ENCODE measurements at places on chromosomes 6 and 20.

GRCh38 chr6:129767776-129768485 is 58.0 kb upstream of the ARHGAP18 start:
- no peak for DNase-seq

DNA sequence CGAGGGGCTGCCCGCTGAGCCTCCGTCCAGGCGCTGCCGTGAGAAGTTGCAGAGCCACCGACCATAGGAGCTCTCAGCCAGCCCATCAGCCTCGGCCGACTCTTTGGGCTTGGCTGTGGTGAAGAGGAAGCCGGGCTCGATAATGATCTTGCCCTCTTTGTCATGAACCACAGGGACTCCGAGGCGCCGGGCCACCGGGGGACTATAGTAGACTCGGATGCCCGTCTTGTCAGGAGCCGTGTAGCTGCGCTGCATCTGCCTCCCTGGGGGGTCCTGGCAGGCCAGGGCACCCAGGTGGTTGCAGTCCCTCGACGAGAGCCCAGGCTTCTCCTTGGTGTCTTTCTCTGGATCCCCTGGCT is 20.5 kb upstream of the DSN1 start:
- no peak for DNase-seq

DNA sequence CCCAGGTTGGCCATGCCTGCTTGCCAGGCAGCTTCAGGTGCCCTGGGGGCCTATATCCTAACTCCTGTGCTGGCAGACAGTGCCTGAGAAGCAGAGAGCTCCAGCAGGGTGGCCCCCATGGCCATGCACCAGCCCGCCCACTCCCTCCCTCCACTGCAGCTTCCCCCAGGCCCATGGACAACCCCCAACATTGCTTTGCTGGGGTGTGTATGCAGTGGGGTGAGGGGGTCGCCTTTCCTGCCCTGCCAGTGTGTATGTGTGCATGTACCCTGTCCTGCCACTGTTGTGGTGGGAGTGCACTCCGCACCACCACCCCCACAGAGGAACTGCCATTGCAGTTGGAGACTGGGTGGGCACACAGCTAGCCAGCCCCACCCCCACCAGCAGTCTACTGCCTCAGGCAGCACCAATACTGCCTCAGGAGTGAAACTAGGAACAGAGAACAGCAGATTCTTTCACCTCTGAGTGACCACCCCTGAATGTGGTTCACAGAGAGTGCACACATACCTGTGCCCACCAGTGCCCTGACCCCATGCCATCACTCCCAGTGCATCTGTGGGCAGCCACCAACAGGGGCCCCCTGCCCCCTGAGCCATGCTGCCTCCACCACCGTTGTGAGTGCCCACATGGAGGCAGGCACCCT is 151.1 kb downstream of the LRRC1 start:
- DNase-seq: no peak

DNA sequence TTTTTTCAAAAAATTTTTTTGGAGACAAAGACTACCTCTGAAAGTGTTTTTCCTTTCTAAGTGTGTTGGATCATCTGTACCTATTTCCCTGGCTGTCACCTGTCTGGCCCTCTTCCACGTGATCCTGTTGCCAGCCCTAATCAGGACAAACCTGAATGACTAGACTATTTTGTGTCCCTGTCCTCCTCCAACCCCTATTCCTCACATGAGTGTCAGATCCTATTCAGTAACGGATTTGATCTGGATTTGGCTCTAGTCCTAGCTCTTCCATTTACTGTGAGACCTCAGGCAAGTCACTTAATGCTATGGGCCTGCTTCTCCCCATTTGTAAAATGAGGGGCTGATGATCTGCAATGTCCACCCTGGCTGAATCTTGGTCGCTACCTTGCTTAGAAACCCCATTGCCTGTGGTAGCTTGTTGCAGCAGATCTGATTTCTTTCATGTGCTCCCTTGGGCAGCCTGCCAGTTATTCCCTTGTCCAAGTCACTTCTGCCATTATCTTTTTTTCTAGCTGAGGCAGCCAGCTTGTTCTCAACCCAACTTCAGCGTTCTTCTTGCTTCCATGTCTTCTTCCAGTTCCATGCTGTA is 4.8 kb downstream of the PHF20 start:
- no peak for DNase-seq

GRCh38 chr6:11018225-11018624 is 25.9 kb downstream of the ELOVL2 start:
- DNase-seq: no peak

DNA sequence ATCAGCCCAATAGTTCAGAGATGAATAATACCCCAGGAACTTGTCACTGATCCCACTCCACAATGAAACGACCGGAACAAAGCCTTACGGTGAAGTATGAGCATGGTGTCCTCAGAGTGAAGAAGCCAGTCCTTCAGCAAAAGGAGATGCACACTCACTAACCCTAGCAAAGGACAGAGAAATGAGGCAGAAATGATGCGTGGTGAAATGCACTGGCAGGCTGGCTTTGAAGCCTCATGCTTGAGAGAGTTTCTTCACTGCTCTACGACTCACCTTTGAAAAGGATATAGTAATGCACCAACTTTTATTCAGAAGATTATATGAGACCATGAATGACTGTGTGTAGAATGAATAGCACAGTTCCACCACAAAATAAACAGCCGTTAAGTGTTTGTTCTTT is 74.8 kb downstream of the PHACTR1 start:
- DNase-seq: no peak

DNA sequence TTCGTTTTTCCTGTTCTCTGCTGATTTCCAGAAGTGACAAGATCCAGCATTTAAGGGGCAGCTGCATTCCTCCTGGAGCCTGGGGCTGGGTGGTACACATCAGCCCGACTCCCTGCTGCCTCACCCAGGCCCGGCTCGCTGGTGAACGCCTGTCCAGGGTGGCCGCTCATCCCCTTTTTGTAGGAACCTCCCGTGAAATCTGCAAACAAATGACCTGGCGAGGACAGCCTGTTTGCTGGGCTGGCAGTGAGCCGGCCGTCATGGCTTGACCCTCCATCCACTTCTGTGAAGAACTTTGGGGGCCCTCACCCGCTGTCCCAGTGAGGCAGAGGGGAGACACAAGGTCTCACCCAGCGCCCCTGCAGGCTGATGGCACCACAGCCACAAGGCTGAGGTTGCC is 39.0 kb downstream of the PYGB start:
- DNase-seq: no peak

GRCh38 chr20:32021091-32021490 is 10.9 kb downstream of the CCM2L start:
- no peak for DNase-seq

- no peak for DNase-seq
Measured at GRCh38 chr20:38165966-38166702, 1.1 kb upstream of the TGM2 start.

- DNase-seq: no peak
Measured at GRCh38 chr20:5180933-5181332, 54.1 kb downstream of the CDS2 start.

- DNase-seq: no peak
Measured at GRCh38 chr6:156954191-156954590, 177.0 kb downstream of the ARID1B start.

DNA sequence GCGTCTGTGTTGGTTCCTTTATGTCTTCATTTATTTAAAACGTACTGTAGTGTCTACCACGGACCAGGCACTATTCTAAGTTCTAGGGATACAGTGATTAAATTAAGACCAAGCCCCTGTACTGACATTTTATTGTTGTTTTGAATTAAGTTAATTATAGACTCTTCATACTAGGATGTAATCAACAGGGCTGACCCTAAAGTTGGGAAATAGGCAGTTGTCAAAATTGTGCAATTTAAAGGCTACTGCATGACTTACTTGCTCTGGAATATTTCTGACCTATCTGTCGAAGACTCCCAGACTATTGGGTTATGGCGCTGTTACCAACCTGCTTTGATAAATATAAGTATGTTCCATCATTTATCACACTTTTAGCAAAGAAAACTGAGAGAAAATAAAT is 6.7 kb downstream of the MYO6 start:
- no peak for DNase-seq

GRCh38 chr6:56840467-56841380 is 114.2 kb upstream of the BEND6 start:
- DNase-seq: no peak

DNA sequence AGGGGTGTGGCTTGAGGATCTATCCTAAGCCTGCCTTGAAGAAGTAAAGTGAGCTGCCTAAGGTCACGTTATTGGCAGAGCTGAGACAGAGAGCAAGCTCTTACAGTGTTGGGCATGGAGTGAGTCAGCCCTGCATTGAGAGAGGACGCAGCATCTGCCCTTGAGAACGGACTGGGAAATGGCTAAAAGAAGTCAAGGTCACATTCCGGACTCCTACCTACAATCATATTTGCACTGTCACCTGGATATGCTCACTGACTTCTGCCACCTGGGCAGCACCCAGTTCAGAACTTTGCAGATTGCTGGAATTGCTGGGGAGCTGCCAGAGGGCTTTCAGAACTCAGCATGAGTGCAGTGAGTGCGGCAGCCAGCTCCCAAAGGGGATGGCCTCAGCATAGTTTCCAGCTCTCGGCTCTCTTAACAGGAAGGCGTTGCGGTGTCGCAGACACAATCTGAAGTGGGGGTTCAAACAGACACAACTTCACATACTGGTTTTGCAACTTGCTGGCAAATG is 199.3 kb upstream of the SGK1 start:
- no peak for DNase-seq

GRCh38 chr6:123127807-123128206 is 131.8 kb downstream of the CLVS2 start:
- DNase-seq: no peak

- DNase-seq: peak; percentile 58
Measured at GRCh38 chr20:21395666-21396598, 1.4 kb downstream of the NKX2-4 start.

DNA sequence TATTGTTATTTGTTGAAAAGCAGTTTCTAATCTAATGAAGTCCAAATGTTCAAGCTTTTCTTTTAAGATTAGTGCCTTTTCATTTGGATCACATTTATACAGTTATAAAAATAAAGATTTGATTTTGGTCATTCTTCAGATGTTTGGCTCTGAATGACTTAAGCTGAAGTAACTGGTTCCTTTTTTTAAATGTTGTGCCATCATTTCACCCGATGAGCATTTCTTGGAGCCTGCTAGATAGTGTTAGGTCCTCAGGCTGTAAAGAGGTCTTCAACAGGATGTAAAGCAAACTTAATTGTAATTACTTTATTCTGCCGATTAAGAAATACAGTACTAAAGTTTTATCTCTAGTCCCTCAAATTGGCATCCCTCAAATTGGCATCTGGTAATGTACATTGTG is 41.2 kb upstream of the ASIP start:
- DNase-seq: no peak

DNA sequence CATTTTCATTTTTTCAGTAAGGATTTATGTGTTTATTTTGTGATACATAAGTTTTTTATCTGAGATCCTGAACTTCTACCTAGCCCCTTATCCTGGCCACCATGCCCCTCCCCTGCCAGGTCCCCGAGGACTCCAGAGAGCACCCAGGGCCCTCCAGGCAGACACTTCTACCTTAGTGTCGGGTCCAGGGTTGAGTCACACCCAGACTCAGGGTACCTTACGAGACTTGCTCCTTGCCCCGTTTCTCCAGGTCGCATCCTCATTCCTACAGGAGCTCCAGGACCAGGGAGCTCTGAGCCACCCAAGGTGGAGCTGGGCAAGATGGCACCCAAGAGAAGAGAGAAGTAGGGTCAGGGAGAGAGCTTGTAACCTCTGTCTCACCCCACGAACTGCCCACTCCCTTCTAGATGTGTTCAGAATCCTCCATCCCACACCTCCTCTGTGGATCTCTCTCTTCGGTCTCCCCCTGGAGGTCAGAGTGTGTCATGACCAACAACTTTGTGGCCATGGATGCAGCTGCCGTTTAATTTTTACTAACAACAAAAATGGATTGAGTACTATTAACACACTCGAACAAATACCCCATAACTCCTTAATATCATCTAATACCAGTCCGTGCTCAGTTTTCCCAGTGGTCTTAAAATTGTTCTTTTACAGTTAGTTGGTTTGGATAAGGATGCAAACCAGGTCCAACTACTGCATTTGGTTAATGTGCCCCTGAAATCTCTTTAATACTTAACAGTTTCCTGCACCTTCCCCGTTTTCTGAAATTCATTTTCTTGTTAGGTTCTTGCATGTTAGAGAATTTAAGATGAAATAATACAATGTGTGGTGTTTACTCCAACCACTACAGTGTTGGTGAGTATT is 130.6 kb upstream of the INSM1 start:
- peak; percentile 72 for DNase-seq

GRCh38 chr20:32532246-32532645 is 52.9 kb downstream of the NOL4L start:
- no peak for DNase-seq

- DNase-seq: no peak
Measured at GRCh38 chr6:21603082-21603952, 9.8 kb downstream of the SOX4 start.

DNA sequence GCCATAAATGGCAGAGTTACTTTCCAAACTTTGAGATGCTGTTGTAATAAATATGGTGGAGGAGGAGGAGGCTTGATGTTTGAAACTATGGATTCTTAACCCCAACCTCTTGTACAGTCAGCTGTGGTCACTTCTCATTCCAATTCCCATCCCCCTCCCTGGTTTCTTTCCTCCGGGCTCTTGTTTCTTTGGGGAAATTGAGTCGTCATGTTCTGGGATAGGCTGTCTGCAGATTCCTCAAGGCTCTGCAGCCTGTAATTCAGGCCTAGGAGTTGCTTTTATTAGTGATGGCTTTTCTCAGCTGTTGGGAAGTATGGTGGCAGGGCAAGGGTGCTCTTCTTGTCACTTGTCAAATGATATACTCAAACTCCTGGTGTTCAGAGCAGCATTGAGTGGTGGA is 2.6 kb downstream of the PTK7 start:
- no peak for DNase-seq

- no peak for DNase-seq
Measured at GRCh38 chr20:6993011-6993410, 225.5 kb downstream of the BMP2 start.

- no peak for DNase-seq
Measured at GRCh38 chr6:43923376-43924221, 153.6 kb downstream of the VEGFA start.

DNA sequence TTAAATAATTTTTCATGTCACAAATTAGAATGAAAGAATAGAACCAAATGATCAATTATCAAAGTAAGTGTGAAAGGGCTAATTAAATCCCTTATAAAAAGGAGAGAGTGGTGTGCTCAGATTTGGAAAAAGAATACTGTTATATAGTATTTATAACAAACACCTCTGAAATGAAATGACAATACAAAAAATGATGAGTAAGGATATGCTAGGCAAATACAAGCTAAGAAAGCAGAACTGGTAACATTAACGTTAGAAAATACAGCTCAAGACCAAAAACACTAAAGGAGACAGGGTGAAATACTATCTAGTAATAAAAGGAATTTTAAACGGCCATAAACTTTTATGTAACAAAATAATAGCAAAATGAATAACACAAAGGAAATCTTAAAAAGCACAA is 324.2 kb upstream of the RUNX2 start:
- DNase-seq: no peak

GRCh38 chr20:48523191-48523995 is 304.4 kb downstream of the PREX1 start:
- DNase-seq: peak; percentile 60

DNA sequence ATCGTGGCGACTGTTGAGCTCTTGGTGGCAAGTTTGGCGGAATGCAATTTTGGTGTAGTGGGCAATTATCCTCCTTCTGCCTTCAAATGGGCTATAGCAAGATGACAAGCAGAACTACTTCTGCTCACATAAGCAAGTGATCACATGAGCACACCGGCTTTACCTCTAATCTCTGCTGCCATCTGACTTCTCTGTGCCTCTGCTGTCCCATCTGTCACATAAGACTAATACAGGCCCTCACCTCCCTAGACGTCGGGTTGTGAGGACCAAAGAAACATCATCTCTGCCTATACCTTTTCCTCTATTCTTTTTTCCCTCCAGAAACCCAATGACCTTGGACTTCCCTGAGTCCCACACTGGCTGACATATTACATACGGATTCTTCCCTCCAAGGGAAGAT is 13.3 kb upstream of the WTAP start:
- no peak for DNase-seq

Measured in GM20000 (cell line).